ENCODE measurements at places on chromosomes 13 and 19. TPM values are rescaled to one million over a fixed set of nuclear protein-coding genes. Genes with fewer than 3 reads are reported as not detected.

The ZNF730 gene
- total RNA-seq: 0.21 TPM

The ZNF724 gene
- 12.1 TPM for total RNA-seq

The CCDC169 gene
- total RNA-seq: 0.07 TPM

The CEACAM7 gene
- total RNA-seq: not detected

The GPR180 gene
- total RNA-seq: 9.6 TPM

The GPR18 gene
- 12.0 TPM for total RNA-seq

DNA sequence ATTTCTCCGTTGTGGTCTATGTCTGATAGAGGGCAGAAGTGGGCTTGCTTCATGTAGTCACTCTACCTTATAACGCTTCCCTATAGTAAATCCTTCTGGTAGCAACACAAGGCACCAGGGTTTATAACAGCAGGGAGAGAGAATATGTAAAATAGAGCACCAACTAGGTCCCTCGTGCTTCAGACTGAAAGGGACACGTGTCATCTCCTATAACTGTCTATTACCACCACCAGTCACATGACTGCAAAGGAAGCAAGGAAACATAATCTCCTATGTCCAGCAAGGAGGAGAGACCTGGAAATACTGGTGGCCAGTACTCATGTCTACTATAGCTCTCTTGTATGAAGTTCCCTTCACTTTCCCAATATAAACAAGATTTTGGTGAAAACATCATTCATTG is 79.2 kb downstream of the SLAIN1 start:
- DNase-seq: no peak
- H3K4me3 ChIP-seq: no peak overlapping the region
- no peak overlapping the region for H3K27ac ChIP-seq
- peaks cover 4% of the 10 kb centered on the region for H3K36me3 ChIP-seq
- no peaks in the 10 kb centered on the region for H3K27me3 ChIP-seq

DNA sequence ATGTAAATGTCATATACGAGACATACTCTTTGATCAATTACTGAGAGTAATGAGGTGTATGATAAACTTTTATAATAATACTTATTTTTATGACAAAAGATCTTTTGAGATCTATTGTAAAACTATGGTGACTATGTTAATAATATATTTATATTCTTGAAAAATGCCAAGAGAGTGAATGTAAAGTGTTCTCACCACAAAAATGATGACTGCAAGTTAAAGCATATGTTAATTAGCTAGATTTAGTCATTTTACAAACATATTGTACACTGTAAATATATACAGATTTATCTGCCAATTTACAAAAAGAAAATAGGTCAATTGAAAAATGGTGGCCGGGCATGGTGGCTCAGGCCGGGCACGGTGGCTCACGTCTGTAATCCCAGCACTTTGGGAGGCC is 81.0 kb downstream of the GPC6 start:
- no peak for DNase-seq
- no peak overlapping the region for H3K4me3 ChIP-seq
- no peaks in the 10 kb centered on the region for H3K36me3 ChIP-seq
- H3K27me3 ChIP-seq: no peaks in the 10 kb centered on the region

DNA sequence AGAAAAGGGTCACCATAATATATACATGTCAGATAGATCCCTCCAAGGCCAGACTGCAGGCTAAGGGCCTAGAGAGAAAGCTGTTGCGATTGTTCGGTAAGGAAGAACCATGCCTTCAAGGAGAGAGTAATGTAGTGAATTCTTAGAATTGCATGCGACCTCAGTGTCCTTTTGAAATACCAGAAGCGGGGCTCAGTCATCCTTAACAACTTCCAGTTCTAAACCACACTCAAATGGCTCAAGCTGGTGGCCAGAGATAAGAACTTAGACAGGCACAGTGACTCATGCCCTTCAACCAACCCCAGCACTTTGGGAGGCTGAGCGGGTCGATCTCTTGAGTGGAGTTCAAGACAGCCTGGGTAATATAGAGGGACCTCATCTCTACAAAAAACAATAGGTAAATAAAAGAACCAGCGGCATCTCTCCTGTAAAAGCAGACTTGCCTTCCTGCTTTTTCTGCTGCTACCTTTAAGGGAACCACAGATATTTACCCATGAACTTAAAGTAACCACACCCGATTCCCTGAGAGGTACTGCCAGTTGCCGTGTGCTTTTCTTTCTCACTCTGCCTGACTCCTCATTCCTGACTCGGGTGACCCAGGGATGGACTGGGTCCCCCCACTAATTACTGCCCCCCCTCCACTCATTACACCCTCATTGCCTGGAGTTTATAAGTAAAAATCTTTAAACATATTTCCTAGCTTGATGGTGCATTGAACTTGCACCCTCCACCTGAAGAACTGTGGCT is 15.4 kb upstream of the SIGLEC6 start:
- H3K27ac ChIP-seq: no peak overlapping the region
- peaks cover 23% of the 10 kb centered on the region for H3K27me3 ChIP-seq
- H3K4me3 ChIP-seq: no peak overlapping the region
- H3K4me1 ChIP-seq: peaks cover 30% of the 10 kb centered on the region
- DNase-seq: no peak
- no peaks in the 10 kb centered on the region for H3K36me3 ChIP-seq
